ENCODE measurements at places on chromosomes 3 and 15.

GRCh38 chr3:108164391-108164790 is 57.8 kb downstream of the IFT57 start:
- DNase-seq, result no peak

DNA sequence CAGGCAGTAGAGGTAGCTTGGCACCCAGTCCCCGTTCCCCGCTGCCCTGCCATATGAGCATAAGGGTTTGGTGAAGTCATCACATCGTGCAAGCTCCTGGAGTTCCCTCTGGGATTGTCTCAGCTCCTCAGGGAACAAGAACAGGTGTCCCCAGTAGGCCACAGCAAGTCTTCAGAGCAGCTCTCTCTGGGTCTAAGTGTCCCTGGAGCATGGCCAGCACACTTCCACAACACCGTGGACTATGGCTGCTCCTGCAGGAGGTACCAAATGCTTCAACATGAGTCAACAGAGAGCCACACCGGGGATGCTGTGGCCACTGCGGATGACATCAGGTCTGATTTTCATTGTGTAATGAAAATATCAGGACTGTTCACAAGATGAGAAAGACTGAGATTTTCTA is 23.1 kb downstream of the ABHD6 start:
- no peak for DNase-seq

DNA sequence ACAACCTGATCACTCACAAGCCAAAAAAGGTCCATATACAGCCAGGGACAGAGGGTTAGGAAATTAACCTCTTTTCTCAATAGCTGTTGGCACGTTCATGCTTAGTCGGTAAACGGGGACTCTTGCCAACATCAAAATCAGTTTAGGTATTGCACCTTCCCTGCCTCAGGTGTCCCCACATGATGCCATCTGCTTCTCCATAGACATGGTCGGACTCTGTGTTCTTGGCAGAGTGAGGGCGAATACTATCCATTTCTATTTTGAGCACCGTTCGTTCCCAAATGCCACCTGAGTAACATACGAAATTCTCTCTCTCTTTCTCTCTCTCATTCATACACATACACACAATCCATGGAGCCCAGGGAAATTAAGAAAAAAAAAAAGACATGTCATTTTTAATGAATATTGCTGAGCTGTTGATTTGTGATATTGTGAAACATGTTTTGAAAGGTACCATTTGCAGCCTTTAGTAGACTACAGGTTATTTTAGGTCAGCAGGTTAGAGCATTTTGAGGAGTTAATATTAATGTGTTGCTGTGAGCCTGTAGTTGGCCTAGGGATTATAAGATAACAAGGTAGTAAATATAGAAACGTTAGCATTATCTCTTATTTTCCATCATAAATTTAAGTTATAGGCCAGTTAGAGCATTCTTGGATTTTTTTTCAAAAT is 78.5 kb downstream of the GHSR start:
- DNase-seq, result no peak

DNA sequence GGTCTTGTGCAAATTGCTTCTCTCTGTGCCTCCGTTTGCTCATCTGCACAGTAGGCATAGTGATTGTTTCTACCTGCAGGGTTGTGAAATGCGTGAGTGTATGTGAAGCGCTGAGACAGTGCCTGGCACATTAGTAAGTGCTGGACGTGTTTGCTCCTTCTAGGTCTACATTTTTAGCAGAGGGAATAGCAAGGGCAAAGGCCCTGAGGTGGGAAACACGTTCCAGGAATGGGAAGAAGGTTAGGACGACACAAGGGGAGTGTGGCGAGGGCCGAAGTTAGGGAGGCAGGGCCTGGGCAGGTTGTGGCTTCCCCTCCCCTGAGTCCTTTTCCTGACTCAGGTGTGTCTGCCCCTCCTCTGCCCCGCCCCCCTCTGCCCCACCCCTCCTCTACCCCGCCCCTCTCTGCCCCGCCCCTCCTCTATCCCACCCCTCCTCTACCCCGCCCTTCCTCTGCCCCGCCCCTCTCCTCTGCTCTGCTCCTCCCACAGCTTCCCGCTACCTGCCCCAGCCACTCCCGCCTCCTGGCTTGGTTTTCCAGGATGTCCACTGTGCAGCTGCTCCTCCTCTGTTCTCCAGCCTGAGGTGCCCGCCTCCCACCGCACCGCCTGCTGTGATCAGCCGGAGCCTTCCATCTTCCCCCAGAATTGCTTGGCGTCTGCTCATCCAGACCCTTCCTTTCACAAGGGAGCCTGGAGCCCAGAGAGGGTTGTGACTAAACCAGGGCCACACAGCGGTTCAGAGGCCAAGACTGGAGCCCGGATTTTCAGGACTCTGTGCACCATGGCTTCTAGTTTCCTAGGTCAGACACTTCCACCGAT is 31.1 kb upstream of the SMAD6 start:
- DNase-seq, result no peak

- no peak for DNase-seq
Measured at GRCh38 chr15:71275566-71276335, 160.5 kb downstream of the THSD4 start.

- DNase-seq, result no peak
Measured at GRCh38 chr15:95296643-95297042, 1033.9 kb upstream of the NR2F2 start.

DNA sequence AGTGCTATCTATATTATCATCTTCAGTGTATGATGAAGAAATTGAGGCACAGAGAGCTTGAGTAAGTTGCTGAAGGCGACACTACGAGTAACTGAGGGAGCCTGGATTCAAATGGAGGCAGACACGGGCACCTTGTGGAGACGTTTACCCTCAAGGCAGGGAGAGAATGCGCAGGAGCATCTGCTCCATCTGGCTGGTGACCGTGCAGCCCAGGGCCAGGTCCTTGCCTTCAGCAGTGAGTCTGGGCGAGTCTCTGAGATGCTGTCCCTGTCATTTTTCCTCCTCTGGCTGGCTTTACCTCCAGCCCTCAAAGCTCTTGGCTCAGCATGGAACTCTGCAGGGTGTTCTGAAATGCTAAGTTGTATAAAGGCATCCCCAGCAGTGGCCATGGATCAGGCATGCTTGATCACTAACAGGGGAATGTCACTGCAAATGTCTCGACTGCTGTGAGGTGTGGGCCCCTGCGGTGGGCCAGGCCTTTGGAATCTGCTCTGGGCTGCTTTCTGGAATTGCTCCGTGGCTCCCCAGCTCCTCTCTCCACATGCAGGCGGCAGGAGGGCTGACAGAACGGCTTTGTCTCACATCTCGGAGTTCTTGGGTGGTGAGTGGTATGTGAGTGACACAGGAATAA is 19.7 kb downstream of the SPSB4 start:
- DNase-seq, result no peak

- DNase-seq, result no peak
Measured at GRCh38 chr3:14329116-14329830, 73.1 kb upstream of the SLC6A6 start.

GRCh38 chr3:122705379-122705778 is 24.7 kb downstream of the PARP14 start:
- no peak for DNase-seq

- no peak for DNase-seq
Measured at GRCh38 chr15:94234300-94234699, 2.9 kb downstream of the MCTP2 start.

- no peak for DNase-seq
Measured at GRCh38 chr3:33881156-33882064, 83.0 kb downstream of the PDCD6IP start.

DNA sequence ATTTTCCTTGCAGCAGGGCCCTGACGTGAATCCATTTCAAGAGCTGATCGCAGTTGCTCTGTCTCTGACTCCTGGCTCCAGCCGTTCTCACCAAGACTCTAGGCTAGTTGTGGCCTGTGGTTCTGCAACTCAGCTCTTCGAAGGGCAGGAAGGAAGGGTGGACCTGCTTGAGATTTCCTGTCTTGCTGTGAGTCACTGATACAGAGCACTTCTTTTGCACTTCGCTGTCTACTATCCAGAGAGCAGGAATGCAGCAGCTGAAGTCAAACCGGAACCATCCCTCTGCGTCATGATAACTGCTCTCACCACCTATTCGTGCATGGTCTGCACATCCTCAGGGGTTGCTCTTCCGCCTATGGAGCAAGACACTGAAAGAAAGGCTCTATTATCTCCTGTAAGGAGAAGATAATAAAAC is 59.7 kb downstream of the RAP2B start:
- DNase-seq, result peak; percentile 23

- no peak for DNase-seq
Measured at GRCh38 chr3:18245721-18246120, 179.4 kb downstream of the SATB1 start.

GRCh38 chr3:58082047-58082446 is 73.8 kb downstream of the FLNB start:
- DNase-seq, result peak; percentile 12

DNA sequence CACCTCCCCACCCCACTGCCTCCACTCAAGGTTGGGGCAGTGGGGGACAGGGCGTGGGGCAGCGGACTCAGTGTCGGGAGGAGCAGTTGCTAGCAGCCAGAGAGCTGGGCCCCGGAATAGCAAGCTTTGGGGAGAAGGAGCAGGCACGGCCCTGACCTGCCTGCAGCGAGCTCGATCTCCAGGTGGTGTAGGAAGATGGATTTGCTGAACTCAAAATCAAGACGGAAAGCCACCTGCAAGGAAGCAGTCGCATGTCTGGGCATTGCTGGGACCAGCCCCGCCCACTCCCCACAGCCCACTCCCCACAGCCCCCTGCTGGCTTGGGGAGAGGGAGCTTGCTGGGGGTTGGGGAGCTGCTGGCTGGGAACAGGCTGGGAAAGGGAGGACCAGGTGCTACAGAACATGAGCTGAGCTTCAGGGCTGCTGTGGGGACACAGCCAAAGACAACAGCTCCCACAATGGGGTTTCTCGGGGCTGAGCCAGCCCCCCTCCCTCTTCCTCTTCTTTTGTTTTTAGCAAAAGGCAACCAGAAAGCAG is 38.0 kb downstream of the FEM1B start:
- DNase-seq, result no peak

DNA sequence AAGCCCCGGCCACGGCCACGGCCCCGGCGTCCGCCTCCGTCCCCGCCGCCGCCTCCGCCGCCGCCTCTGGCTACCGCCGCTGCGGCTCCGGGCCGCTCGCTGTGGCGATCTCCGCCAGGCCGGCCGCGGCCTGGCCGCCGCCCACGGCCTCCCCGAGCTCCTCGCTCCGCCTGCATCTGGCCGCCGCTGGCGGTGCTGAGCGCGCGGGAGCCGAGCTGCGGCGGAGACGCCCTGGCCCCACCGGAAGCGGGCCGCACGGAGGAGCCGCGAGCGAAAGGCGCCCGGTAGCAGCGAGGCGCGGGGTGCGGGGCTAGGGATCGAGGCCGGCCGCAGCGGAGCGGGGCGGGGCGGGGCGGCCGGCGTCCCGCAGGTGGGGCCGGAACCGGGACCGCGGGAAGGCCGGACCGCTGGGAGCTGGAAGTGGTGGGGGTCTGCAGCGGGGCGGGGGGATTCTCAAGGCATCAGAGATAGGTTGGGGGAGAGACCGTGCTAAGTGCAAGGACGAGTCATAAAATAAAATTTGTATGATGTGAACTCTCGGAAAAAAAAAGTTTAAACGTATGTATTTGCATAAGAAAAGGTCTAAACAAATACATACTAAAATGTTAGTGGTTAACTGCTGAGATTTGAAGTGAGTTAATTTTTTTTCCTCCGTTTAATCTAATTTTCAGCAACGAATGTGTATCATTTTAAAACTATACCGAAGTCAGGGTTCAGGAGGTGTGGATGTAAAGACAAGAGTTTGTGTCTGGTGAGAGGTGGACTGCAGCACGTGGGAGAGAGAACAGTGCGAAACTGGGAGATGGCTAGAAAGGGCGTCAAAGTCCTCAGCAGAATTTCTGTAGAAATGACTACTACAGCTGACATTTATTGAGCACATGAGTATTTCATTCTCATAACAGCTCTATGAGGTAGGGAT is at the start of gene AVEN:
Gene AVEN (minus strand): TSS at position 334 of the 919 bp plus-strand sequence. CDS start 158 bp downstream, at position 176.
- DNase-seq, result peak; percentile 57

- no peak for DNase-seq
Measured at GRCh38 chr3:20047976-20048883, 8.0 kb downstream of the KAT2B start.

GRCh38 chr3:47015151-47015550 is 35.7 kb downstream of the NBEAL2 start:
- no peak for DNase-seq

- no peak for DNase-seq
Measured at GRCh38 chr3:140388202-140388922, 289.5 kb upstream of the TRIM42 start.

DNA sequence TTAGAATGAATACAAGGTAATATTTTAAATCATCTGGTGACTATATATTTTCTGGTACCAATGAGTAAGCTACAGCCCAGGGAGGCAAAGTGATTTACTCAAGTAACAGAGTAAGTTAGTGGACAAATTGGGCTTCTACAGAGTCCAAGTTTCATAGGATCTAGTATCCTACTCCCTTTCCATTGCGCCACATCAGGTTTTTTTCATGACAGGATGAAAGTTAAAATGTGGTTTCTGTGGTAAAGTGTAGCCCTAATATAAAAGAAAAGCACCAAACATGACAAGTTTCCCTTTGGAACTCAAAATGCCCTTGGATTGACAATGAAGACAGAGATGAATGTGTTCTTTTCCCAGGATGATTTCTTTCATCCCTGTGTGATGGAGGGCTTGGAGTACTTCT is 350.8 kb upstream of the ZNF385D start:
- no peak for DNase-seq

DNA sequence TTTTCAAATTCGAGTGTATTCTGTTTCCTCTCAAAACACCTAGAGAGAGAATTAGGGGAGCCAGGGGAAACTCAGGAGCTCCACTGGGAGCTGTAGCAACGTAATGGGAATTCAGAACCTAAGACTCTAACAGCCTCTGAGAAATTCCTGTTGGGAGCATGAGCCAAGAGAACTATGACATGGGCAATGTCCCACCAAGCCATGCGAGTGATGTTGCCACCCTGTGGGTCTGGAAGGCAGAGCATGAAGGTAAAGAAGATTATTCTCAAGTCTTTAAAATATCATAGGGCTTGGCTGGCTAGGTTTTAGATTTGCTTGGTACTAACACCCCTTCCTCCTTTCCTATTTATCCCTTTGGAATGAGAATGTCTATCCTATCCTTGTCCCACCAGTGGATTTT is 392.6 kb upstream of the ADAMTS9 start:
- DNase-seq, result no peak

- DNase-seq, result no peak
Measured at GRCh38 chr15:40136470-40137302, 24.2 kb upstream of the BUB1B start.

- DNase-seq, result no peak
Measured at GRCh38 chr15:62369454-62369853, 204.4 kb upstream of the C2CD4B start.

DNA sequence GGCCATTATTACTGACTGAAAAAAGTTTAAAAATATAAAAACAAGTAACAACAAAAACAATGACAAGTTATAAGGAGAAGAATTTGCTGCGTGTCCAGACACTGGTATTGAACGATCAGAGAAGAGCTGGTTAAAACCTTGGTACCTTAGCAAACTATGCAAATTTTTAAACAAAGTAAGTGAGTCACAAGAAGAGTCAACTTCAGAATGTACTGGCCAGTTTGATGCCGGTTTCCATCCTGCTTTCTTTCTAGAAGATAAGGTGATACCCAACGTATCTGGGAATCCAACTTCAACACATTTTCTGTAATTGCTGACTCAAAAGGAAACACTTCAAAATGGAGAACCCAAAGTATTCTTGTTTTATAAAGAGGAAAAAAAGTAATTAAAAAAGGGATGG is 49.8 kb downstream of the RUBCN start:
- DNase-seq, result no peak

Data from stimulated activated CD4-positive, alpha-beta T cell treated with anti-CD3 and anti-CD28 coated beads, Interleukin-4, amount 100 ng/mL, for 4 hours (primary cell).